ENCODE measurements at places on chromosomes 11 and 22. TPM values are rescaled to one million over a fixed set of nuclear protein-coding genes. Genes with fewer than 3 reads are reported as not detected.

The PMM1 gene
- 61.2 TPM for total RNA-seq

The OR51B4 gene
- not detected for total RNA-seq

The AP5B1 gene
- total RNA-seq, result 14.0 TPM

The MS4A2 gene
- not detected for total RNA-seq

The OR52I1 gene
- total RNA-seq, result not detected

The SLCO2B1 gene
- 0.14 TPM for total RNA-seq

The KIAA0930 gene
- total RNA-seq, result 33.2 TPM

The SEZ6L gene
- total RNA-seq, result not detected

The SCGB2A2 gene
- total RNA-seq, result not detected

The GUCY1A2 gene
- 0.06 TPM for total RNA-seq

The ADORA2A gene
- total RNA-seq, result not detected

The HPX gene
- 1.0 TPM for total RNA-seq

The SMIM35 gene
- not detected for total RNA-seq

The SLC5A12 gene
- not detected for total RNA-seq

The GAL gene
- 70.8 TPM for total RNA-seq

The CHST1 gene
- total RNA-seq, result 0.65 TPM

The C11orf97 gene
- total RNA-seq, result not detected

The PIWIL4 gene
- 0.22 TPM for total RNA-seq

The DEUP1 gene
- total RNA-seq, result 0.69 TPM

The SLC25A17 gene
- 16.3 TPM for total RNA-seq

The IL10RA gene
- 0.46 TPM for total RNA-seq

The KCNC1 gene
- total RNA-seq, result not detected

The TRPM5 gene
- total RNA-seq, result not detected

The NRXN2 gene
- total RNA-seq, result 0.29 TPM

The CHCHD10 gene
- total RNA-seq, result 37.1 TPM

The ZNRF3 gene
- total RNA-seq, result 15.6 TPM

The SLC37A2 gene
- total RNA-seq, result 2.7 TPM

The HSCB gene
- 19.7 TPM for total RNA-seq

The ANKK1 gene
- total RNA-seq, result 0.17 TPM

The LRRN4CL gene
- not detected for total RNA-seq

The MPEG1 gene
- not detected for total RNA-seq

The KCTD17 gene
- total RNA-seq, result 35.6 TPM

The GGTLC2 gene
- not detected for total RNA-seq

The BEST1 gene
- total RNA-seq, result 0.12 TPM

The TEX12 gene
- total RNA-seq, result not detected

The CLMP gene
- total RNA-seq, result 27.7 TPM

The LRRC4C gene
- 0.12 TPM for total RNA-seq

The NLRP14 gene
- not detected for total RNA-seq

The TBCEL gene
- 6.1 TPM for total RNA-seq

The MAPK8IP1 gene
- 10.1 TPM for total RNA-seq

The NEFH gene
- total RNA-seq, result 2.3 TPM

The LARGE1 gene
- total RNA-seq, result 18.3 TPM

The OR8K3 gene
- total RNA-seq, result not detected

The TLCD5 gene
- total RNA-seq, result 23.1 TPM

The POTEH gene
- not detected for total RNA-seq

The SCGB1D4 gene
- not detected for total RNA-seq

The MRGPRF gene
- 2.5 TPM for total RNA-seq

The NAA40 gene
- total RNA-seq, result 17.6 TPM

All from epithelial cell of proximal tubule (primary cell).